ENCODE measurements at places on chromosomes 11 and 22.

GRCh38 chr22:38162881-38163843 lies 18.5 kb downstream of the PLA2G6 start:
- no peak for DNase-seq

- DNase-seq, result no peak
These were observed 9.8 kb downstream of the UCP2 start for GRCh38 chr11:73972620-73973449.

- DNase-seq, result no peak
These were observed 1068.9 kb downstream of the OPCML start for GRCh38 chr11:132463295-132464002.

DNA sequence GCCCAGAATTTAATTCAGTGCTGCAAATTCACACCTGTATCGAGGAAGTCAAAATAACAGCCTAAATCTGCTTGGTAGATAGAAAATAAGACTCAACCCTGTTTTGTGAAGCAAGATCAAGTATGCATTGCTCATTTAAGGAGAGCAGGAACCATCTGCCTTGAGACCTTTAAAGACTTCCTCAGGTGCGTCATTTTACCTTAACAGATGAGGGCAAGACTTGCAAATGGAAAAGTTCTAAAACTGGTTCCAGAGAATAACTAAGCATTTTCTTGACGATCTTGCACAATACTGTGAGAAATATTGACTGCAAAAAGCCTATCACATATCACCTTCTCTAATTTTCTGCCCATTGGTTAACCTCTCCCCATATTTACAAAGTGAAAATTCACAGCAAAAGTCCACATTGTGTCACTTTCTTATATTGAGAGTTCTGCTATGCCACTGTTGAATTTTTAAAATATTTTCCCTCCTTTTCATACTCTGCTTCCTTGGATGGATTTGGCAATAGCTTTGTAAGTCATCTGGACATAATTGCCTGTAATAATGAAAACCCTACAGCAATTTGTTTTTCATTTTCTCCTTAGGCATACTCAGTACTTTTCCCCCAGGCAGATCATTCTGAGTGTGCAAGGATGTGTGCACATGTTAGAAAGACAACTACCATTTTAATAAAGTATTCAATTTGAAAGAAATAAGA lies 234.2 kb downstream of the AASDHPPT start:
- no peak for DNase-seq

DNA sequence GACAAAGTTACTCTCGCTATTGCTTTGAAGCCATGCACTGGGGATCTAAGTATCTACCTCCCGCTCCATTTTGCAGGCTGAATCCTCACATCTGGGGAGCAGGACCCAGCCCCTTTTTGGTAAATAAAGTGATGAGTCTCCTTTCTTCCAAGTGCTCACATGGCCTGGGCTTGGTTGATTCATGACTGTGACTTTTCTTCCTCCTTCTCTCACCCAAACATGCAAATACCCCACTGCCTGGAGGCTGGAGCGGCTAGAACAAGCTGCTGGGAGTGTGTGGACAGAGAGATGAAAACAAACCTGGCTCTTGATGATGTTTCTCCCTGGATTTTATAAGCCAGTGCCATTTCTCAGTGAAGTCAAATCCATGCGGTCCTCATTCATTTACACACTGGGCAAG lies 72.7 kb downstream of the TRIM29 start:
- no peak for DNase-seq

DNA sequence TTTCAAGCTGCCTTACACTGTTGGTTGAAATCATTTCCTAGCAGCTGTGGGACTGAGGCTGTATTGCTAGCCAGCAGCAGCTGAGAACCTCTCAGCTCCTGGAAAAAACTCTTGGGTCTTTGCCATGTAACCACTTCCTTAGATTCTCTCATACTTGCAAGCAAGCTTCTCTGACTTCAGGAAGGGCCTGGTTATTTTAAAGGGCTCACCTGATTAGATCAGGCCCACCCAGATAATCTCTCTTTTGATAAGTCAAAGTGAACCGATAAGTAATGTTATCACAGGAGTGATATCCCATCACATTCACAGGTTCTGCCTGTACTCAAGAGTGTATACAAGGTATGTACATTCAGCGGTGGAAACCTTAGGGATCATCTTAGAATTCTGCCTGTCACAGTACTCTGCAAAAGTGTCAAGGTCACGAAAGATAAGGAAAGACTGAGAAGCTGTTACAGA lies 7.4 kb upstream of the CLPB start:
- DNase-seq, result no peak

GRCh38 chr11:97544431-97544830 lies 1154.6 kb downstream of the JRKL start:
- DNase-seq, result no peak

GRCh38 chr11:121236115-121237001 lies 56.2 kb upstream of the SC5D start:
- peak; percentile 60 for DNase-seq

- DNase-seq, result peak; percentile 45
These were observed 112.1 kb upstream of the DRD2 start for GRCh38 chr11:113587308-113587739.

- DNase-seq, result no peak
These were observed 18.5 kb downstream of the FBLN1 start for GRCh38 chr22:45521178-45521577.

GRCh38 chr11:130514851-130515250 lies 66.4 kb downstream of the ADAMTS15 start:
- DNase-seq, result no peak

GRCh38 chr11:116285026-116285425 lies 487.8 kb downstream of the BUD13 start:
- no peak for DNase-seq

DNA sequence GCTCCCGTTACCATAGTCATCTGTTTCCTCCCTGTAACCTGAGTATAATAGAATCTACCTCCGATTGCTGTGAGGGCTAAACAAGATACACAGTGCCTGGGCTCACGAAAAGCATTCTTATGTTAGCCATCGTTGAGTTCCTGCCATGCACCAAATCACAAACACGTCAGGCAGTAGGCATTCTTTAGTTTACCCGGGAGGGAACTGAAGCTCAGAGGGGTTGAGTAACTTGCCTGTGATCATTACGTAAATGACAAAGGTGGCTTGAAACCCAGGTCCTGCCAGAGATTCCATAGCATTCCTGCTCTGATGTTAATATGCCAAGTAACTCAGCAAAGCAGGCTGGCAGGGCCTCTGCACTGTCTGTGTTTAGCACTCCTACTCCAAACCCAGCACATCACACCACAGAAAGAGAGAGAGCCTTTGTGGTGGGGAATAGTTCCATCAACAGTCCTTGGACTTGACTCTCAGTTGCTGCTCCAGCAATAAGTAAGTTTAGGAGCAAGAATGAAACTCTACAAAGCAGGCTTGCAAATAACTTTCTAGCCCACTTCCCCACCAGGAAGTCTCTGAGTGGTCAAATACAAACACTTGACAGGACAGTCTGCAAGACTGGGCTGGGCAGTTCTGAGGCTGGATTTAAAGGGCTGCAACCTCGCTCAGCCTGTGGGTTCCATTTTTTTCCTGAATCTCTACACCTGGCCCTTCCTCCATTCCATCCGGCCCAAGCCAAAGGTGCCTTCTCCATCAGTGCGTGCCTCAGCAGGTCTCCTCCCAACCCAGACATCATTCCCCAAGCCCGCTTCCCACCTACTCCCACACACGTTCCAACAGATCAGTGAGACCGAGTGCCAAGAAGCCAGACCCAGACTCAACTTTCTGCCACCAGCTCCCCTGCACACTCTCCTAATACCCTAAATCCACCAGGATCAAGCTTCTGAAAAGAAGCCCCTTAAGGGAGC lies 1.1 kb downstream of the SCN2B start:
- no peak for DNase-seq

GRCh38 chr11:1935156-1936071 lies 11.7 kb upstream of the MRPL23 start:
- no peak for DNase-seq

GRCh38 chr11:12598330-12599256 lies 75.6 kb upstream of the TEAD1 start:
- DNase-seq, result no peak

DNA sequence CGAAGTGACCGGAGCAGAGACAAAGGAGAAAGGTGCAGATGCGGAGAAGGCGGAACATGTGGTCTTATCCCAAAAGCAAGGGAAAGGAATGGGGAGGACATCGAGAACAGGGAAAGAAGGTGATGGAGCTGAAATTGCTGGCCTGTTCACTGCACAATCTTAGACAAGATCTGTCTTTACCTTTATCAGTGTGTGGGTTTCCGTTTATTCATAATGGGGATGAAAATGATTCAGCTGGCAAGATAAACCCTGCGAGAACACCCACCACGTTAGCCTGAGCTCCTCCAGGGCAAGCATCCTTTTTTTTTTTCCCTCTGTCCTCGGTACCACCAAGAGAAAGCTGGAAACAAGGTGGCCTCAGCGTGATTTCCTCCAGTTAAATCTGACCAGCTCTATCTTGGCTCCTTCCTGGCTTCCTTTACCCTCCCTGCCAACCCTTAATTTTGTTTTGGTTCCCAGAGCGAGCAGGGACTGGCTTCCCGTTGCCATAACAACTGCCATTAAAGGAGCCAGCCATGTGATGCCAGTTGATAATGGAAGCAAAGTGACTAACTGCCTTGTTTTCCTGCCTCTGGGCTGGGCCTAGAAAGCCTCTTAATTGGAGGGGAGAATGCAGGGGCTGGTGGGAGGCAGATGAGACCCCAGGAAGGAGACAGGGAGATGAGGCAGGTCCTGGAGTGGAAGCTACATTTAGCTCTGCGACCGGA lies 4.2 kb downstream of the SGSM1 start:
- no peak for DNase-seq

GRCh38 chr11:9078113-9079086 lies 13.0 kb downstream of the SCUBE2 start:
- DNase-seq, result no peak

GRCh38 chr11:36282926-36283325 lies 6.3 kb downstream of the COMMD9 start:
- DNase-seq, result no peak

DNA sequence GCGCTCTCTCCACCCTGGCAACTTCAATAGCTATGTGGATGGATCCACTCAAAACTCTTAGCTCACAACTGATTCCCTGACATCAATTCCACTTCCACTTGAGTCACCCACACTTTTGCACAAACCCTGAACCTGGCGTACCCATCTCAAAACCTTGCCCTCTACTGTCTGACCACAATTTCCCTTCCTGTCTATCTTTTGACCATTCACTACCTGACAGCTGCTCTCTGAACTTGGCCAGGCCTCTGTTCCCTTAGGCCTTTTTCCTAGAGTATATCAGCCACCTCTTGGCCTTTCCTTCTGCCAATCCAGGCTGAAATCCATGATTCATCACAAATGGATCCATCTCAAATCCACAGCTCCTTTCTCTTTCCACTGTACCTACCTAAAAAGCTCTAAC lies 106.0 kb downstream of the RPL27A start:
- DNase-seq, result no peak

GRCh38 chr11:35944503-35945136 lies 758 bp downstream of the LDLRAD3 start:
- DNase-seq, result peak; percentile 57

DNA sequence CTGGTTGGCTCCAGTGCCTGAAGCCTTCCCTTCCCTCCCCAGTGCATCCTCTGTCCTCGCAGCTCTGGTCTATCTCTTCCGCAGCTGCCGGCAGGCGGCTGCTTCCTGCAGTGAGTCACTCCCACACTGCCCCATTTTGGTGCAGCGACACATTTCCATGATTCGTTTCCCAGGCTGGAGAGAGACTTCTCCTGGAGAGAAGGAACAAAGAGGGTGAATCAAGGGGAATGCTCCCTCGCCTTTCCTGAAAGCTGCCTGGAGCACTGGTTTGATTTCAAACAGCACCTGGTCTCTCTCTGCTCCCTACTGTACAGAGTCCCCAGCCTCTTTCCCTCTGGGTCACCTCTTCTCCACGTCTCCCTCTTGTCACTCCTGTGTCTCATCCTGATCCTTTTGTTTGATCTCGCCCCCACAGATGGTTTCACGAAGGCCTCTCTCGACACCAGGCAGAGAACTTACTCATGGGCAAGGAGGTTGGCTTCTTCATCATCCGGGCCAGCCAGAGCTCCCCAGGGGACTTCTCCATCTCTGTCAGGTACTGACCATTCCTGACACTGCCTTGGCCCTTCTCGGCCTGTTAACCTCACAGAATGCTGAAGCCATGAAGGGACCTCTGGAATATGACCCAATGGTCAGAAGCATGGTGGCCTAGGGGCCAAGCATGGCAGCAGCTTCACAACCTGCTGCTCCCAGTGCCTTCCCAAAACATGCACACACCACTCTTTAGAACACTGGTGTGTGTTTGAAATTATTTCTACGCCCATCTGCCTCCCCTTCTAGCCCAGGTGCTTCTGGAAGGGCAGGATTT lies at the start of gene TMA7B:
Gene TMA7B, plus strand, starts transcription at position 758 of the 808 bp plus-strand sequence. CDS start 3,978 bp downstream, outside the sequence.
- DNase-seq, result peak; percentile 77

GRCh38 chr11:116946414-116946813 lies 109.0 kb upstream of the APOA1 start:
- DNase-seq, result peak; percentile 21

- no peak for DNase-seq
These were observed 7.2 kb downstream of the FAM83F start for GRCh38 chr22:40001800-40002577.

DNA sequence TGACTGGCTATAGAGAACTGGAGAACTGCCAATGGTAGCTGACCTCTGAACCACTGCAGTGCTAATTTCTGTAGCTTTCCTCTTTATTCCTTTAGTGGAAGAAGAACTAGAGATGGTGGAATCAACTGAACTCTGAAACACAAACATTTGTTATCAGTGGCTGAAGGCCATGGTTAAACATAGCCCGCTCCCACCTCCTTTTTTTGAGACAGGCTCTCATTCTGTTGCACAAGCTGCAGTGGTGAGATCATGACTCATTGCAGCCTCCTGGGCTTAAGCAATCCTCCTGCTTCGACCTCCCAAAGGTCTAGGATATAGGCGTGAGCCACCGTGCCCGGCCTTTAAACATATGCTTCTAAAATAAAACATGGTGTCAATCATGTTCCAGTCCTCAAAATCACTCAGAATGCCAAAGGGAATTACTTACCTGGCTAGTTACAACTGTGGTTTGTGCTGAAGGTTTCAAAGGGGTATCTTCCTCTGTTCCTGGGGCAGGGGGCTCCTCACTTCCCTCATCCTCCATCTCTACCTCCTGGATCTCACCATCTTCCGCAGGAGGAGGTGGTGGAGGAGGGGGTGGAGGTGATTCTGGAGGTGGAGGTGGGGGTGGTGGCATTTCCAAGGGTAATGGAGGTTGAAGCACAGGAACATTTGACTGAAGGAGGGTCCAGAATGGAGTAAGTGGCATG lies 9.0 kb upstream of the AGBL2 start:
- DNase-seq, result no peak

- no peak for DNase-seq
These were observed 498.2 kb downstream of the KCNA4 start for GRCh38 chr11:29518389-29519174.

- DNase-seq, result no peak
These were observed 56.8 kb upstream of the FBXO3 start for GRCh38 chr11:33830903-33831648.

GRCh38 chr22:50104141-50104544 lies 14.3 kb downstream of the MOV10L1 start:
- no peak for DNase-seq

- no peak for DNase-seq
These were observed 530.4 kb upstream of the TENM4 start for GRCh38 chr11:79971255-79971654.

- DNase-seq, result no peak
These were observed 25.8 kb downstream of the KCNC1 start for GRCh38 chr11:17760102-17761029.

- DNase-seq, result no peak
These were observed 37.2 kb downstream of the TP53I11 start for GRCh38 chr11:44913502-44913901.
